Hematopoietic multipotent progenitor cell treated with erythropoietin and hydrocortisone succinate and interleukin-3 and kit ligand, for 15 days (in vitro differentiated cells): ENCODE measurements at places on chromosomes 1 and 21.

DNA sequence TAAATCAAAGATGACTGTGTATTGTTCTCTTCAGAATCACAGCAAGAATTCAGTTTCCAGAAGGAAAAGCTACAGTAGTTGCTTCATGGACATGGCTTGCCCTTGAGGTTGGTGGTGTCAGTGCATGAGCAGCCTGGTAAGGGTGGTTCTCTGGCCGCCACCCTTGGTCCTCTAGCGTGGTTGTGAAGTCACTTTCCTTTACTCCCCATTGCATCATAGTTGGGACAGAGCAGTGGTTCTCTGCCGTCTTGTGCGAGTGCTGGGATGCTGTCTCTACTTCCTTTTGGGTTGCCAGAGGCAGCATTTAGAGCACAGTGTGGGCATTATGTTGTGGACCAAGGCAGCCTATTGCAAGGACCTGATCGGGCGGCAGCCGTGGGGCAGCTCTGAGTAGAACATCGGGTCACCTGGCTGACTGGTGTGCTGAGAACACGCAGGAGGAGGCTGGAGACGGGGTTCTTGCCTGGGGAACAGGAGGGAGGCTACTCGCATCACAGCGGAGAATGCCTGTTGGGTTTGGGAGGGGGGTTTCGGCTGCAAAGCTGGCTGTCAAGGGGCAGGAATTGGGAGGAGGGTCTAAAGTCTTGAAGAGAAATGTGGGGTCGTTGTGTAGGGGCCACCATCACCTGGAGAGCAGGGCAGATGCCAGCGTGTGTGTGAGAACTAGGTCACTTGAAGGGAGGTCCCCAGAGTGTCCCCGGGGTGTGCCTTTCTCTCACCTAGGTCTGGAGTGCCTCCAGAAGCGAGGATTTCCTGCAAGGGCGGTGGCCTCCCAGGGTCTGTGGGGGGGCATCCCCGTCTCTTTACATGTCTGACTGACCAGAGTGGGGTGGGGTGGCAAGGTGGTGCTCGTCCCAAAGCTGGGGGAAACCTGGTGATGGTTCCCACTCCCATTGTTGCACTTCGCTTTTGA is 6.3 kb downstream of the ARF1 start:
- DNase-seq = peak; percentile 45

GRCh38 chr1:210558302-210558701 is 229.6 kb downstream of the HHAT start:
- DNase-seq = peak; percentile 4

- peak; percentile 90 for DNase-seq
Measured at GRCh38 chr1:182604175-182605164, at the start of gene RGS16. RGS16 (minus strand) TSS chr1:182604389; CDS start chr1:182604259, 130 bp downstream.

- DNase-seq = no peak
Measured at GRCh38 chr1:217268058-217268457, 362.8 kb downstream of the GPATCH2 start.

DNA sequence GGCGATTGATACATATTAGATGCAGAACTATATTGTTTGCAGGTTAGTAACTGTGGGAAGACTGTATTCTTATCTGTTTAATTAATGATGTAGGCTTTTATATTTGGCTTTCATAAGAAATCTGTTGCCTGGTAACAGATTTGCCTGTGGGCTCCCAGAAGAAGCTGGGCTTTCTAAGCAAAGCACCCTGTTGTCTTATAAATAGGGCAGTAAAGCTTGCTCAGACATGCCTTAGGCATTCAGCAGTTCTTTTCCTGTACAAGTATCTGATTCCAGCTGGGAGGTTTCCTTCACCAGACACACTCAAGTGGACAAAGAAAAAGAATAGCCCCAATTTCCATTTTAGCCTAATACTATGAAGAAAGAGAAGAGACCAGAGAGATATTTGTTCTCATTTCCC is 524.0 kb downstream of the LRRIQ3 start:
- DNase-seq = no peak

- no peak for DNase-seq
Measured at GRCh38 chr1:193415256-193415655, 228.8 kb upstream of the B3GALT2 start.

DNA sequence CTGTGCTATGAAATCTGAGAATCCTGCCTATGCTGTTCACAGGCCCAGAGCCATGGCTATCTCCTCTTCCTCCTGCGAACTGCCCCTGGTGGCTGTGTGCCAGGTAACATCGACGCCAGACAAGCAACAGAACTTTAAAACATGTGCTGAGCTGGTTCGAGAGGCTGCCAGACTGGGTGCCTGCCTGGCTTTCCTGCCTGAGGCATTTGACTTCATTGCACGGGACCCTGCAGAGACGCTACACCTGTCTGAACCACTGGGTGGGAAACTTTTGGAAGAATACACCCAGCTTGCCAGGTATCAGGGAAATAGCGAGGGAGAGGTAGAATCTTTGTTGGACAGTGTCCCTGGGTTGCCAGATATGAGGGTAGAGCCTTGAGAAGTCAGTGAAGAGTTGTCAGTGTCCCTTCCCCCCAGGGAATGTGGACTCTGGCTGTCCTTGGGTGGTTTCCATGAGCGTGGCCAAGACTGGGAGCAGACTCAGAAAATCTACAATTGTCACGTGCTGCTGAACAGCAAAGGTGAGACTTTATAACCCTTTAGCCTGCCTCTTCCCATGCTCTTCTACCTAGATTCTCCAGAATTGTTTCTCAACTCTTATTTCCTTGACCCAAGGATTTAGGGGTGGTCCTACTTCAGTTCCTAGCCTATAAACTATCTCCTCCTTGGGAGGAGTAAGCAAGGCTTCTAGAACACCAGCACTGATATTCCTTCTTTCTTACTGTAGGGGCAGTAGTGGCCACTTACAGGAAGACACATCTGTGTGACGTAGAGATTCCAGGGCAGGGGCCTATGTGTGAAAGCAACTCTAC is 1.4 kb downstream of the NIT1 start:
- DNase-seq = peak; percentile 79

DNA sequence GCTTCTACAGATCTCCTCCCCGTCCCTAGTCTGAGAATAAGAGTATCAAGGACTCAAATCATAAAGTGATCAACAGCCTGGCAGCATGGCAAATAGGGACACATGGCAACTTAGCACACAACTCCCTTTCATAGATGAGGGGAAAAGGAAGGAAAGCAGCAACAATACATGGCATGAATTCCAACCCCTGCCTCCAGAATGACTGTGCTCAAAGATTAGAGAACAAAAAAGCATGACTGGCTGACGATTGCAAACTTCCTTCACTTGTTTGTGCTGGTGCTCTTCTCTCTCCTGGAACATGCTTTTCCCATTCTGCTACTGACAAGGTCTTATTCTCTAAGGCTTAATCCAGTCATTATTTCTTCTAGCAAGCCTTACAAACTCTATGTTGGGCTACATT is 11.5 kb downstream of the KTI12 start:
- no peak for DNase-seq

GRCh38 chr1:99557546-99558202 is 88.2 kb upstream of the PALMD start:
- no peak for DNase-seq

DNA sequence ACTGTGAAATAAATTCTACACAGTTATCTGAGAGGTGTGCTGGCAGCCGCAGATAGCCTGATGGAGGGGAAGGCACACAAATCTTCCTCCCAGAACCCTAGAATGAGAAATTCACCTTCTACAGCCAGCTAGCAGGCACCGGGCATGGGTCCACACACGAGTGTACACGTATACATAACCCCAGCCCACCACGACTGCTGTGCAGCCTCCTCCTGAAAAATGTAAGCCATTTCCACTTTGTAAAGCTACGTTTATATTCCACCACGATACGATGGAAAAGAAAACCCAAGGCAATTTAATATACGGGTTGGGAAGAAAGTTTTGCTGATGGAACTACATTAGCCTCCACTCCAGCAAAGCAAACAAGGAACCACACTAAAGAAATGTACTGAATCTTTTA is 1.8 kb downstream of the BTG3 start:
- DNase-seq = peak; percentile 21

DNA sequence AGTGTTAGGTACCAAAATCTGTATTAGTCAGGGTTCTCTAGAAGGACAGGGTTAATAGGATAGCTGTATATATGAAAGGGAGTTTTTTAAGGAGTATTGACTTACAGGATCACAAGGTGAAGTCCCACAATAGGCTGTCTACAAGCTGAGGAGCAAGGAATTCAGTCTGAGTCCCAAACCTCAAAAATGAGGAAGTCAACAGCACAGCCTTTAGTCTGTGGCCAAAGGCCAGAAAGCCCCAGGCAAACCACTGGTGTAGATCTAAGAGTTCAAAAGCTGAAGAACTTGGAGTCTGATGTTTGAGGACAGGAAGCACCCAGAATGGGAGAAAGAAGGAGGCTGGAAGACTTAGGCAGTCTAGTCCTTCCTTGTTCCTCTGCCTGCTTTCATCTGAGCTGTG is 487.5 kb upstream of the CHRM3 start:
- DNase-seq = no peak

- no peak for DNase-seq
Measured at GRCh38 chr1:94332516-94332915, 85.7 kb upstream of the ABCD3 start.

GRCh38 chr1:12371053-12371452 is 141.2 kb downstream of the VPS13D start:
- no peak for DNase-seq

- DNase-seq = no peak
Measured at GRCh38 chr21:46211376-46211775, 17.2 kb downstream of the LSS start.

GRCh38 chr1:32627596-32628162 is 22.7 kb downstream of the ZBTB8OS start:
- no peak for DNase-seq

- no peak for DNase-seq
Measured at GRCh38 chr1:83083589-83084224, 915.2 kb downstream of the TTLL7 start.

DNA sequence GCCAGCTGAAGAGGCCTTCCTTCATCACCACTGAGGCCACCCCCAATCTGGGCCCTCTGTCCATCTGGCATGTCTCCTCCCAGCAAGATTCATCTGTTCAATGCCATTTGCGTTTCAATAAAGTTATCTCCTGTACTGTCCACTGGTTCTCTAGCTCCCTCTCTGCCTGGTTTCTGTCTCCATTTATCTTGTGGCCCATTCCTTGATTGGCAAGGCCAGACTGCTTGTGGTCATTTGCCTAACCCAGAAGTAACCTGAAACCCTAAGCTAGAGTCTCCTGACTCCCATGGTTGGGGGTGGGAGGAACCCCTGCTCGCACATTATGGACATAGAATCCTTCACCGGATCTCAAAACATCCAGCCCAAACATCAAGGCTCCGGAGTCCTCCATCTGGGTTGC is 2.1 kb upstream of the IPO9 start:
- DNase-seq = no peak

DNA sequence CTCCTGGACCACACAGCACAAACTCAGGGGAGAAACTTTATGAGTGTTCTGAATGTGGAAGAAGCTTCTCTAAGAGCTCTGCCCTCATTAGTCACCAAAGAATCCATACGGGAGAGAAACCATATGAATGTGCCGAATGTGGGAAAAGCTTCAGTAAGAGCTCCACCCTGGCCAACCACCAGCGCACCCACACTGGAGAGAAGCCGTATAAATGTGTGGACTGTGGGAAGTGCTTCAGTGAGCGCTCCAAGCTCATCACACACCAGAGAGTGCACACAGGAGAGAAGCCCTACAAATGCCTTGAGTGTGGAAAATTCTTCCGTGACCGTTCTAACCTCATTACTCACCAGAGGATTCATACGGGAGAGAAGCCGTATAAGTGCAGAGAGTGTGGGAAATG is 22.5 kb downstream of the ZSCAN20 start:
- DNase-seq = no peak

DNA sequence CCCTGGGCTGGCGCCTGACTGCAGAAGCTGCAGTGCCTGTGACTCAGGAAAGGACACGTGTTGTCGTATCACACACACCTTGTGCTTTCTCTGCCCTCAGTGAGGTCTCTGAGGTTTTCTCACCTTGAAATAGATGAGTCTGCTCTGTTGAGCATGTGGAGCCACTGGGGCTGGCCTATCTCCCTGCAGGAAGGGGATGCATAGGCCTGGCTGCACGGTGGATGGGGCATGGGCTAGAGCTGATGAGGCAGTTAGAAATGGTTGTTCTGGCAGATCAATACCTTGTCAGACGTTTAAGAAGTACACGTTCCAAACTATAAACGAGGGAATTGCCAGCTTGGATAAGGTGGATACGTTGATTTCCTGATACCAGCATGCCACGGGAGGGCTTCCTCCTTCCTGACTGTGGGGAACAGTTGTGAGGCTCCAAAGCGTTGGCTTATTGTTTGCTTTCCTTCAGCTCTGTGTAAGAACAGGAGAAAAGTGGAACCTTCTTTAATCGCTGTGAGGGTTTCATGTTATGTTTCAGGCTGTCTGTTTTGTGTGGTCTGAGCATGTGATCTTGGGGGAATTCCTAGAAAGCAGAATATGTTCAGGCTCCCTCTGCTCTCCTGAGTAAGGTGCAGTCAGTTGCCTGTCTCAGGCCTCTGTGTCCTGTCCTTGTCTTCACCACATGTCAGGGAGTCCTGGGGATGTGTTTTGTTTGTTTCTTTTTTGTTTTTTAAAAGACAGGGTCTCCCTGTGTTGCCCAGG is 44.8 kb downstream of the PCNT start:
- no peak for DNase-seq

DNA sequence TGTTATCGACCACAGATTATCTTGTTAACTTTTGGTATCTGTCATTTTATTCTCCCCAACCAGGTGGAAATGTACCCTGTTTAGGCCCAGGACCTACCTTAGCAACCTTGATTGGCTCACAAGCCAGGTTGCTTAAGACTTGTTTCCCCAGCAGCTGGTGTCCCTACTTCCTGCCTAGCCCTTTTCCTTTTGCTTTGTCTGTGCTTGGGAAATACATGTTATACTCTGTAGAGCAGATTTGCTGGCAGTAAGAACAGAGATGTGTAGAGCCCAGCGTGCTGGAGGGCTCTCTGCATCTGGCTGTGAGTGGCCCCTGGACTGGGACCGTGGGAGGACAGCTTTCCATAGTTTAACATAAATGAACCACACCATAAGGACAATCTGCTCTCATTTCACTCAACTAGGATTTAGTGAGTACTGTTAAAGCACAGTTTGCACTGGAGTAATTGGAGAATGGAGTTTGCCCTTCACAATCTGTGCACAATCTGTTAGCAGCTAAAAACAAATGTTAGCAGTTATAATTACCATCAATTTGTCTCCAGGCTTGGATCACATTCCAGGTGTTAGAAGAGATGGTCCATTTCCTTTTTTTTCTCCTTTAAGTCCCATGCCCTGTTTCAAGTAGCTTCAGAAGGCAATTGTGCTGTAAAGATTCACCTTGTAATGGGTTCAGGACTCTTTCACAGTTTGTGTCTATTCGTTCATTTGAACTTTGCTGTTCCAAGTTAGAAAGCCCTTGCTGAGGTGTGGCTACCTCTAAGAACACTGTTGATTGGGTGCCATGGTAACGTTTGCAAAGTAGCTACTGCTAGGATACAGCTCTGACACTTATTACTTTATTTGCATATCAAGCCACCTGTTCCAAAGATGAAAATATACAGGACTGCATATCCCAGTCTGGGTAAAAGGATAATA is at the start of gene APOBEC4:
APOBEC4 (minus strand) TSS at position 770 of the 915 bp plus-strand sequence. CDS start 4,535 bp downstream, outside the sequence.
- no peak for DNase-seq
